ENCODE measurements at places on chromosomes 6 and 20.

DNA sequence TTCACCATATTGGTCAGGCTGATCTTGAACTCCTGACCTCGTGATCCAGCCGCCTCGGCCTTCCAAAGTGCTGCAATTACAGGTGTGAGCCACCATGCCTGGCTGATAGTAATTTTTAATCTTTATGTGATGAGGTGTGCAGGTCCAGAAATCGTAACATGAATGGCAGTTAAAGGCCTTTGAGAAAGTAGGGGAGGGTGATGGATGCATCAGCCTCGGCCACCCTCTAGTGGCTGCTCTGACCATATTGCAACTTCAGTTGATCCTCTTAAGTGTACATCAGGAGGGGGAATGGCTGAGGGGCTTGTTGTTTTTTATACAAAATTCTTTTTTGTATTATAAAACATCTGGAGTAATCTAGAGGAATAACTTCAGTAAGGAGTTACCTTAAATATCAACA is 193.0 kb downstream of the ZFAND3 start:
- DNase-seq: peak; percentile 36

GRCh38 chr20:56217829-56218228 is 30.7 kb upstream of the MC3R start:
- DNase-seq: no peak

- DNase-seq: no peak
These were observed 1.9 kb upstream of the NKAIN4 start for GRCh38 chr20:63255931-63256704.

DNA sequence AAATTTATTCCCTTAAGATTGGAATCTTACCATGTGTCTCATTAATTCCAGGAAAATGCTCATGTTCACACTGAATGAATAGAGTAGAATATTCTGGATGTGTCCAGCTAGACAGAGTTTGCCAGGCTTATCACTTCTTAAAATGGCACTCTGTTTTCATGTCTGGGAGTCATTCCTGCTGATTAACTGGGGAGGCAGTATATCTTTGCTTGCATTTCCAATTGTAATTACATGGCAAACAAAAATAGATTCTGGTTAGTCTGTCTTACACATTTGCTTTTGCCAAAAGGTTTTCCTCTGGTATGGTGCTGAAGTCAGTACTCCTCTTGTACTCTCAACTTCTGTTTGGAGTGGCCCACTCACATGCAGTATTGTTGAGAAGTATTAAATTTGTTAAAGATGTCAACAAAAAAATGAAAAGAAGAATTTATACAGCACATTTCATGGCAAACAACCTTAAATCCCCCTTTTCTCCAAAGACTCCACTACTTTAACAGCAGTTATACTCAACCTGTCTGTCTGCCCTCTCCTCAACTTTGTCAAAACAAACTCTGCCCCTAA is 70.2 kb downstream of the TENT5A start:
- DNase-seq: no peak

DNA sequence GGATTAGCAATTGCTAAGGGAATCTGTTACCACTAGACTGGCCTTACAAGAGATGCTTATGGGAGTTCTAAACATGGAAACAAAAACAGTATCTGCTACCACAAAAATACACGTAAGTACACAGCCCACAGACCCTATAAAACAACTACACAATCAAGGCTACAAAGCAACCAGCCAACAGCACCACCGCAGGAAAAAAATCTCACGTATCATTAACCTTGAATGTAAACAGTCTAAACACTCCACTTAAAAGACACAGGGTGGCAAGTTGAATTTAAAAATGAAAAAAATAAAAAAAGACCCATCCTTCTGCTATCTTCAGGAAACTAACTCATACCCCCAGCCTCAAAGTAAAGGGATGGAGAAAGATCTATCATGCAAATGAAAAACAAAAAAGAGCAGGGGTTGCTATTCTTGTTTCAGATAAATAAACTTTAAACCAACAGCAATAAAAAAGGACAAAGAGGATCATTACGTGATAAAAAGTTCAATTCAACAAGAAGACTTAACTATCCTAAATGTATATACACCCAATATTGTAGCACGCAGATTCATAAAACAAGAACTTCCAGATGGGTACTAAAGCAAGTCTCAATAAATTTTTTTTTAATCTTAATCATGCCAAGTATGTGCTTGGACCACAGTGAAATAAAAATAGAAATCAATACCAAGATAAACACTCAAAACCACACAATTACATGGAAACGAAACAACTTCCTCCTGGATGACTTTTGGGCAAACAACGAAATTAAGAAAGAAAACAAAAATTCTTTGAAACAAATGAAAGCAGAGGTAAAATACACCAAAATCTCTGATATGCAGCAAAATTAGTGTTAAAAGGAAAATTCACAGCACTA is 52.3 kb downstream of the RNGTT start:
- DNase-seq: no peak

DNA sequence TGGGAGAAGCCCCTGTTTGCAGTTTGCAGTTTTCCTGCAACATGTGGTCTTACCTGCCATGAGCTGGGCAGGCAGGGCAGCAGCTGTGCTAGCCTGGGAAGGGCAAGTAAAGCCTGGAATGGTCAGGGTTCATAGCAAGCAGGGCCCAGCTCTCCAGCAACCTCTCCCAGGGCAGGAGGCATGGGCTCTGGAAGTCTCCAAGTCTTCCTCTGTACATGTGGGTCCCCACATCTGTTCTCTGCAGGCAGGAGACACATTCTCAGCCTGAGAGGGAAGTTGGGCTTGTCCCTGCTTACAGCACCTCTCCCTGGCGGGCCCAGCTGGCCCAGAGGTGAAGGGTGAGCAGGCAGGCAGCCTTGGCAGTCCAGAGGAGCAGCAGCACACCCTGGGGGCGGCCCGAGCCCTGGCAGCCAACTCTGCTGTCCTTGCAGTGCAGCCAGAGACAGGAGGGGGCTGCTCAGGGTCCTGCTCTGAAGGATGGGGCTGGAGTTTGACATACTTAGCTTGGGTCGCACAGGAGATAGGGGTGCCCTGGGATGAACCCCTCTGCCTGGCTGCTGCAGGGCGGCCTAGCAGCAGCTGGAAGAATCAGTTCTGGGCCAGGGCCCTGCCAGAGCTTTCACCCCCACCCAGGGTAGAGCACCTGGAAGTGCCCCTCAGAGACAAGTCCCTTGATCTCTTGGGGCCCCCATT is 176.0 kb downstream of the MRPL14 start:
- DNase-seq: peak; percentile 13

DNA sequence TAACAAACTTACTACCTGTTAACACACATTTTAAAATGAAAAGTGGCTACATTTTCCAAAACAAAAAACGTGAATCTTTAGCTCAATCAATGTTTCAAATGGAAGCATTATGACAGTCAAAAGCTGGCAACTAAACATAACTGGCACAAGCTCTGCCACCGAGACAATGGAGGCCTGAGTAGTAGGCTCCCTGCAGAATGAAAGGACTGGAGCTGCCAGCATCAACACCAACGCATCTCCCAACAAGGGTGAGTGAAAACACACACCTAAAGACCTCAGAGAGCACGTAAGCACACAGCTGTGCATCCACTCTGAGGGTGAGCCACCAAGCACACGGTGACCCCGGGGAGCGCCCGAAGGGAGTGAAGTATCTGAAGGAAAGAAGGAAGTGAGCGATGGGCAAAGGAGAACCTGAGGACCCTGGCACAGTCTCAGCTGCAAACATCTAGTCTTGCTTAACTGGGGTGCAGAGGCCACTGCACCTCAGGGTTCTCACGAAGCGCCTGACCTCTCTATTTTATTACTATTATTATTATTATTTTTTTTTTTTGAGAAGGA is 1.6 kb upstream of the ADRM1 start:
- DNase-seq: no peak

GRCh38 chr20:31721408-31722256 is 1.0 kb downstream of the BCL2L1 start:
- no peak for DNase-seq

DNA sequence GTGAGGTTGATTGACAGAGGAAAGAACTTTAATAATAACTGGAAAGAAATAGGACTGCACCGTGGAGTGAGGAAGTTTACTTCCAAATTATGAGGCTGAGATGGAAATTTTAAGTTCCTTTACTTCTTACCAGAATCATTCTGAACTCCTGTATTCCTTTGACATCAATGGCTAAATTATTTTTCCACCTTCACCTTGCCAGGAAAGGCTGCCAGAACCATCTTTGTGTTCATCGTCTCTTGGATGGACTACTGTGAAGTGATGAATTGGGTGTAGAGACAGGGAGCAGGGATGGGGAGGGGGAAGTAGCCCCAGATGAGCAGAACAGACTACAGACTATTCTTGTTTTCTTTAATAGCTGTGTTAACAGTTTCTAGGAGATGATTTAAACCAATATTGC is 102.1 kb upstream of the CEP162 start:
- DNase-seq: no peak

DNA sequence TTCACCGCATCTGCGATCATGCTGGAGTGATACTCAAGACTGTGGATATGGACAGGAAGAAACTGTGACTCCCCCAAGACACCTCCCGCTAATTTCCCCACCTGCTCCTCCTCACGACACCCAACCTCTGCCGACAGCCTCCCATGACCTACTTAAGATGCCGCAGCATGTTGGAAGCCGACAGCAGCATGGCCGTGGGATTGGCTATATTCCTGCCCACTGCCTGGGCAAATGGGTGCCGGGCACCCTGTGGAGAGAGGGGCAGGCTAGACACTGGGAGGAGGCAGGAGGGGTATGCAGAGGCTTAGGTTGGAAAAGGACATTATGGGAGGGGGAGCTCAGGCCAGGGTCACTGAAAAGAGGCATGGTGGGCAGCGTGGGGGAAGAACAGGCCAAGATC is 4.5 kb downstream of the IDH3B start:
- no peak for DNase-seq

DNA sequence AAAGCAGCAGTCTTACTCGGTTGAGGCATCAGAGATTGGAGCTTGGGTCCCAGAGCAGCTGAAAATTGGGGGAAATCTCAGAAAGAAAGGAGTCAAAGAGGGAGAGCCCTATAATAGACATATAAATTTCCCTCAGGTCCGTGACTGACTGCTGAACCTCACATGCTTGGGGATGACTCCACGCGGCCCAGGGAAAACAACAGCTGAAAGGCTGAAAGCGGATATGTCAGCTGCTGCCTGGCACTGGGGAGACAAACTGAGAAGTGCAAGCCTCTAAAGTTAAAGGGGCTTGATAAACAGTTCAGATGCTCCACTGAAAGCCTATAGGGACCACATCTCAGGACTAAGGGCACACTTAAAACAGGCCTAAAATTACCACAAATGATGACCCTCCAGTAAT is 255.9 kb upstream of the RIN2 start:
- no peak for DNase-seq

- DNase-seq: no peak
These were observed 54.2 kb downstream of the ROS1 start for GRCh38 chr6:117371492-117371891.
